ENCODE measurements at places on chromosomes 3 and 15.

- DNase-seq, result no peak
These were observed 100.8 kb upstream of the ALDH1A3 start for GRCh38 chr15:100778831-100779288.

DNA sequence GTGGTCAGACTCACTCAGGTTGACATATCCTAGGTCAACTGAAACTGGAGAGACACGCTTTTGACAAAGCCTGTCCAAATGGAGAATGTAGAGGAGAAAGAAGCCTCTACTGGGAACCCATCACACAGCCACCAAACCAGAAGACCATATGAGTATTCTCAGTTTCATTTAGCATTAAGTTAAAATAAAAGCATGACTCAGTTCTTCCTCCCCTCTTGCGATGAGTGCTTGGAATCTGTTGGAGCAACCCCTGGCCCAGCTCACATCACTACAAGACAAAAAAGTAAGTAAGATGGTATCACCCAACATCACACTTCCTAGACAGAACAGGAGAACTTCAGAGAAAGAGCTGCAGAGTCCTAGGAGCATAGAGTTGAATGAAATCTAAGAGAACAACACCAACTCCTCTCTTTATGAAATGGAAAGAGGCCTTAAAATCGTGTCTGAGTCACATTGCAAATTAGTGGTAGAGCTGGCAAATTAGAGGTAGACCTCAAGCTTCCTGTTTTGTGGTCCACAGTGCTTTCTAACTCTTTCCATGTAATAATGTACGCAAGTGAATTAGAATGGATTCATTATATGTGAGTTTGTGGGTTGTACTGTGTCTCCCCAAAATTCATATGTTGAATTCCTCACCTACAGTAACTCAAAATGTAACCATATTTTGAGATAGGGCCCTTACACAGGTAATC is 51.2 kb downstream of the FGF12 start:
- no peak for DNase-seq

- no peak for DNase-seq
These were observed 33.8 kb upstream of the GYG1 start for GRCh38 chr3:148957586-148957985.

GRCh38 chr3:30199096-30199759 is 407.2 kb upstream of the TGFBR2 start:
- DNase-seq, result no peak

DNA sequence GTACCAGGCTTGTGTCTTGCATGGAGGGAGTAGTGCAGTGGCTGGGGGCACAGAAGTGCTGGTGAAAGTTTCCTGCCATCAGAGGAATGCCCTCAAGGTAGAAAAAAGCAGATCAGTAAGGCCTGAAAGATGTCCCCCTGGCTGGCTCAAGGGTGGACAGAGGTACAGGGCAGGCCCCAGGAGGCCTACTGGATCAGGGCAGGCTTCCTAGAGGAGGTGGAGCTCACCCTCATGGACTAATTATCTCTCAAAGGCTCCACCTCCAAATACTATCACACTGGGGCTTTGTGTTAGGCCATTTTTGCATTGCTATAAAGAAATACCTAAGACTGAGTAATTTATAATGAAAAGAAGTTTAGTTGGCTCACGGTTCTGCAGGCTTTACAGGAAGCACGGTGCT is 7.8 kb downstream of the SPSB4 start:
- no peak for DNase-seq

DNA sequence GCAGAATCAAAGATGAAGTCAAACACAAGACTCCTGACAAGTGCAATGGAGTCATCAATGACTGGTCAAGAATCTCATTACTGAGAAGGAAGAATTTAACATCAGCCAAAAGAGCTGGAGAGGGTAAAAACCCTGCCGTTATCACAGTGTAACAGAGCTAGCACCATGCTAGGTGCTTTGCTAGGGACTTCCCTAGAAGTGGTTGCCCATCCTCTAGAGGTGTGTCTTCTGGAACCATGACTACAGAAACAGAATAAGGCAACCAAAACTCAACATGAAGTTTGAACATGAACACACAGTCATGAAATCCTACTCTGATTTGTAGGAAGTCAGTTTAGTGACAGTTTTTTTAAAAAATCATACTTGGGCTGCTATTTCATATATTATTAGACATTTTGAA is 9.5 kb downstream of the ACAD11 start:
- DNase-seq, result no peak

DNA sequence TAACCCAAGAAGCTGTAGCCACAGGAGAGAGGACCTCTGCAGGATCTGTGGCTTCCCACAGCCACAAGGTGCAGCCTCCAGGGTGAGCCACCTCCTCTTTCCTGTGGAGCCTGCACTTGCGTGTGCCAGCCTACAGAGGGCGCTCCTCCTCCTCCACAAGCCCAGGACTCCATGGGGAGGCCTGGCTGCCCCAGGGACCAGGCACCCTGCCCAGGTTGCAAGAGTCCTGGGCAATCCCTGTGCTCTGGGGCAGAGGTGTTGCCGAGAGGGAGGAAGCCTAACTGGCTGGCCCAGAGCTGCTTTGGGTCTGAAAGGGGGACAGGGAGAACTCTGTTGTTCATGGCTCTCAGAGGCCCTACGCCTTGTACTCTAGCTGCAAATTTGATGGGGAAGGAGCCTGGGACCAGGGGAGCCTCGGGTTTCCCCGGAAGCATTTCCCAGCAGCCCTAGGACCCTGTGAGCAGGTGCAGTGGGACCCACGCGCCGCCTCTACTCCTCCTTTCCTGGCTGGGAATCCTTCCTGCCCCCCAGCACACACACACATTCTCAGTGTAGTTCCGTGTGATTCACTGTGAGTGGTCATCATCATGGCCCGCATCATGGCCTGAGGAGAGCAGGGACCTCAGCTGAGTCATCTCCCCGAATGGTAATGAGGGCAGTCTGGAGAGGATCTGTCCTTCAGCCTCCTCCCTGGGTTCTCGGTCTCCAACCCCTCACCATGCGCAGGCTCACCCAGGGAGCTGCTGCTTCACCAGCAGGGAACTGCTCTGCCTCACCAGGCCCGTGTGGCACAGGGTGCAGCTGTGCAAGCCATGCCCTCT is 24.3 kb downstream of the TBC1D21 start:
- no peak for DNase-seq

DNA sequence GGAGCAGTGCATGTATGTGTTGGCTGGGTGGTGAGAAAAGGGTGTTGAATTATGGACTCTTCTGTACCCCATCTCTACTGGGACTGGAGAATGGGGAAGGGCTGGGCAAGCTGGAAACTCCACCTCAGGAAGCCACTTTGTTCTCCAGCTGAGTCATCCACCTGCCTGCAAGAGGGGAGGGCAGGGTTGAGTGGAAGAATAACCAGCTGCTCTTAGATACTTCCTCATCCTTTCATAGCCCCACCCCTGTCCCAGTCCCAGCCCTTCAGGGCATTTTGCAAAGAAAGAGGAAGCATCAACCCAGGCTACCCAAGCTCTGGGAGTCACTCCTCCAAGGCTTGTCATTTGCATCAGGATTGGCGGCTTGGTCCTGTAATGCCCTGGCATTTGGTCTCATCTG is 33.1 kb downstream of the RAB11A start:
- no peak for DNase-seq

DNA sequence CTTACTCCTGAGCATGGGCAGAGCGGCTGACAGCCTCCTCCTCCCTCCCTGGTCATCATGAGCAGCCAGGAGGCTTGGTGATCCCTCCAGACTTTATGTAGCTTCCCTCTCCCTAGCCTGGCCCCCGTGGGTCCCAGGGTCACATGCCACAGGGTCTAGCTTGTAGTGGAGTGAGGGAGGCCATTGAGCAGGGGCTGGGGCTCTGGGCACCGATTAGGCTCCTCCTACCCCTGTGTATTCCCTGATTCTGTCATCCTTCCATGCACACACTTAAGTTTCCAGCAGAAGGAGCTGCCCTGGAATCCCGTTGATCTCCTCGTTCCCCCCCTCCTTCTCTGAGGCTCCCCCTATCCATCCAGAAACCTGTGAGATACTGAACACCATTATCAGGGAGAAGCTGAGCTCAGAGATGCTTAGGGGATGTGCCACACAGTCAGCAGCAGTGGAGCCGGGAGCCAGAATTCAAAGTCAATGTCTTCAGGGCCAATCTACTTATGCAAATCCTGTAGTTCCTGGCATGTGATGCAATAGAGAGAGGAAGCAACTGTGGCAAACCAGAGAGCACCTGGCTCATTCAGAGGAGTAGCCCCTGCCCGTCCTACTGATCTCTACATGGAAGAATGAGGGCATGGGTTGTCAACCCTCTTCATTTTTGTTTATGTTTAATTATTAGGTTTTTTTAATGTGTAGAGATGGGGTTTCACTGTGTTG is 17.2 kb downstream of the CCDC33 start:
- DNase-seq, result no peak

- no peak for DNase-seq
These were observed 128.0 kb downstream of the DNAJB8 start for GRCh38 chr3:128338536-128339330.

DNA sequence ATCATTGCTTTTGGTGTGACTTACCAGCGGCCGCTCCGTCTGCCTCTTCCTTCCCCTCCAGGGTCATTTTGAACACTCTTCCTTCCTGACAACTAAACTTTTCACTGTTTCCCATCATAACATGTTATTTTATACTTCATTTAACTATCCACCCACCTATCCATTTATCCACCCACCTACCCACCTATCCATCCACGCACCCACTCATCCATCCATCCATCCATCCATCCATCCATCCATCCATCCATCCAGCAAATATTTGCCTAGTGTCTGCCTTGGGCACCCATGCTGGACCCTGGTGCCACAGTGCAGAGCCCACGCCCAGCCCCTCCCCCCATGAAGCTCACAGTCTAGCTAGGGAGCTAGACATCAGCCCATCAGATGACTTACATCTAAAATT is 254.9 kb downstream of the TLE3 start:
- DNase-seq, result no peak

GRCh38 chr15:65008983-65009382 is 19.3 kb upstream of the SPG21 start:
- DNase-seq, result no peak

- no peak for DNase-seq
These were observed 89.7 kb upstream of the CGNL1 start for GRCh38 chr15:57286446-57287122.

DNA sequence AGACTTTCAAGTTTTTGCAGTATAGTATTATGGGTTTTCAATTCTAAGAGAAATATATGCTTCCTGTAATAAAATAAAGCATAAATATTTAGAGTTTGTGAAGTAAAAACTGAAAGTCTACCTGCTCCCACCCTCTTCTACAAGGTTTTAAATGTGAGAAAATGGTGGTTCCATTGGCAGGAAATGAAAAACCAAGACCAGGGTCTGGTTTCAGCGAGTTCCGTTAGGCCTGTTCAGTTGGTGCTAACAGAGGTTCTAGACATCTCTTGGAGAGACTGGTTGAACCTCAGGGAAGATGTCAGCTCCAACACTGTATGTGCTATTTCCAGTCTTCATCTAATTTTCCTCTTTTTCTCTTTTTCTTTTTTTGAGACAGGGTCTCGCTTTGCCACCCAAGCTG is 11.8 kb upstream of the MYO1E start:
- DNase-seq, result no peak

DNA sequence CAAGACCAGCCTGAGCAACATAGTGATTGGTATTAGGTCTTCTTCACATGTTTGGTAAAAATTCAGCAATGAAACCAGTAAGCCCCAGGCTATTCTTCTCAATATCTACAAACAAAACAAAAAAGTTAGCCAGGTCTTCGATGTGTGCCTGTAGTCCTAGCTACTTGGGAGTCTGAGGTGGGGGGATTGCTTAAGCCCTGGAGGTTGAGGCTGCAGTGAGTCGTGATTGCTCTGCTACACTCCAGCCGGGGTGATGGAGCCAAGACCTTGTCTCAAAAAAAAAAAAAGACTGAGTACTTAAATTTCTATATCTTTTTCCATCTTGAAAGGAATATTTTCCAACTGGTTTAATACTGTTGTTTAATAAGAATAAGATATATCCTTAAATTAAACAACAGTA is 106.8 kb downstream of the MBNL1 start:
- DNase-seq, result no peak

- no peak for DNase-seq
These were observed 66.8 kb downstream of the CMSS1 start for GRCh38 chr3:99884484-99884883.

DNA sequence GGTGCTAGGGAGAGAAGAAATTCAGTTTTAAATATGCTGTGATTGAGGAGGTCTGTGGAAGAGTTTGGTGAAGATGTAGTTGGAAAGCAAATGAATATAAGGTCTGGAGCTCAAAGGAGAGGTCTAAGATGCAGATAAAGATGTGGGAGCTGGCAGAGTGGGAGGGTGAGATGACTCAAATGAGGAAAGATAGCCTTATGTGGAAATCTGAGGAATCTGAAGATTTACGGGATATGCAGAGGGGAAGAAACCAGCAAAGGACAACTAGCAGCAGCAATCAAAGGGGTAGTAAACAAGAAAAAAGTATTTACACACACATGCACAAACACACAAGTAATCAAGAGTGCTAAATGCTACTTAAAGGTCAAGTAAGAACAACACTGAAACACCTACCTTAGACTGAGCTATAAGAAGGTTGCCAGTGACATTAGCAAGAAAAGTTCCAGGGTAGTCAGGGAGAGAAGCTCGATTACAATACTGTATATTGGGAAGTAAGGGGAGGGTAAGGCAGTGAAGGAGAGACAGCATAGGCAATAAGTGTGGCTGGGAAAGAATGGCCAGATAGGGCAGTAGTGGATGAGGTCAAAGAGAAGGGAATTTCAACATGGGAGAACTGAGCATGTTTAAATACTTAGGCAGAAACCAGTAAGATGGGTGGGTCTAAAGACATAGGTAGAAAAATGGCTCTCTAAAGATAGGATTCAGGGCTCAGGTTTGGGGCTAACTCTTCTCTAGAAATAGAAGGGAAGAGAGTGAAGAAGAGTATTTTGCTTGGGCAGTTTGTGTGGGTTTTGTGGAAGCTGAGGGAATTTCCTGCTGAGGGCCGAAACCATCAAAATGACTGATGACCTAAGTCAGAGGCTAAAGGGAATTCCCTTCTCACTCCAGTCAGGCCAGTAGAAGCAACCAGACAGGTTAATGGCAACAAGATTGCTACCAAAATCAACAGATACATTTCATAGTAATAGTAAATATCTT is 8.9 kb downstream of the CMTM6 start:
- no peak for DNase-seq

DNA sequence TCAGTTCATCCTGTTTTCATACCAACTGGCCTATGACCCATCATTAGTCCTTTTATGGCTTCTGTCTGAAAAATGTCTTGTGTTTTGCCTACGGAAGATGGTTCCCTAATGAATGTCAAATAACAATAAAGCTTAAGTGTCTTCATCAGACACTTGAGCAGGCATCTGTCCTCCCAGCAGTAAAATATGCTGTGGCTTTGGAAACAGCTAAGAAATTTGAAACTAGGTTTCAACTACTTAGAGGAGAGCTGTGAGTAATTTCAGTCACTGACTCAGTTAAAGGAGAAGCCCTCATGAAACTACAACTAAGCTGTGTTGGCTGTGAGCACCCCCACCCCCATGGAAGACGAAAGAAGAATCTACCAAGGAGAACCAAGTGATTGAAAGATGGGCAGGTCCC is 409.4 kb upstream of the PPP2R3A start:
- DNase-seq, result no peak
